ENCODE measurements at places on chromosomes 4 and X.

- peak; percentile 15 for DNase-seq
Measured at GRCh38 chr4:105996845-105997244, 101.6 kb downstream of the NPNT start.

GRCh38 chr4:105196523-105197145 is 50.0 kb downstream of the TET2 start:
- no peak for DNase-seq

DNA sequence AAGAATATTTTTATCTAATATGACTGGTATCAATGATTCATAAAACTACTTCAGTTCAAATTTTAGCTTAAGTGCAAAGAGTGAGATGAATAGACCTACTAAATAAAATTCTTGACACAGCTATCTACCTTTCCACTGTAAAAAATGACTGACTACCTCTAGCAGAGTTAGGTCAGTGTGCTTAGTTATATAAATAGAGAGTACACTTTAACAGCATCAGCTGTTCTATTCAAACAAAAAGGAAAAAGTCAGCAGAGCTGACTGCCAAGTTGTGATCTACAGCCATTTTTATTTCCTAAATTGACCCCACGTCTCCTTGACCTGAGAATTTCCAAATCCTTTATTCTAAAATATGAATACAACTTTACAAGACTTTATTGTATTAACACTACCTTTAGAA is 262.4 kb downstream of the CAMK2D start:
- DNase-seq = no peak

GRCh38 chrX:19243431-19243830 is 100.3 kb upstream of the PDHA1 start:
- DNase-seq = no peak

GRCh38 chrX:149230689-149231088 is 274.4 kb downstream of the IDS start:
- no peak for DNase-seq

DNA sequence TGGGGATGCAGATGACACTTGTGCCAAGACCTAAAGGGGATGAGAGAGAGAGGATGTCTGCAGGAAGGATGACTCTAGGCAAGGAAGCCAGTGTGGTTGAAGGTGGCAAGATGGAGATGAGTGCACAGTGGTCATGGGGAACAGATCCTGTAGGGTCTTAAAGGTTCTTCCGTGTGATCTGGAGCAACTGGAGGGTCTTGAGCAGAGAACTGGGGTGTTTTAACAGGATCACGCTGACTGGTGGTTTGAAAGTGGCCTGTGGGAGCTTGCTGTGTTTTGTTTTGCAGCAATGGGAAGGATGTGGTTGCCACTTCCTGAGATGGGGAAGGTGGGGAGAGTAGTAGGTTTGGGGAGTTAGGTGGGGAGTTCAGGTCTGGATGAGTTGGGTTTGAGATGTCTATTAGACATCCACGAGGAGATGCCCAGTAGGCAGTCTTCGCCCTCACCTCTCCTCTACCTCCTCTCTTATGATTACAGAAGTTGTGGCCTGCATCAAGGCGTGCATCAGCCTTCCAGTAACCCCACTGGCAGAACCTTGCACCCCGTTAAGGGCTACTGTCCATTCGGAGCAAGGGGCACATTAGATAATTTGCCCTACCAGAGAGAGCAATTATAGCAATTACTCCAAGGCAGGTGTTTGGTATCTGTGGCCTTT is 1.4 kb upstream of the STBD1 start:
- DNase-seq = no peak

DNA sequence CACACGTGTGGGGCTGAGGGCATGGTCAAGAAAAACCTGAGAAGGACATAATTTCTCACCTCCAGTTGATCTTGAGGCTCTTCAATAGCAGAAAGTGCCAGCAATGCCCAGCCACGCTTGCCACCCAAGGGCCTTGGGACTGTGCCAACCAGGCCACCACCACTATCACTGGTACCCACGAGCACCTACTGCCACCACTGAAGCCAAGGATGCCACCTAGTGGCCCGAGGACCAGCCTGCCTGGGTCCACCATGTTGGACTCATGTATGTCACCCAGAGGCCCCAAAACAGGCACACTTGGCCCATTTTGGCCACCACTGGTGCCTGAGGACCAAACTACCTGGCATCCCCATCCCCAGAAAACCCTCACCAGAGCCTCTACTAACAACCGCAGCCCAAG is 191.8 kb downstream of the ADAM29 start:
- DNase-seq = no peak

GRCh38 chr4:4334798-4335520 is 44.9 kb downstream of the ZBTB49 start:
- peak; percentile 57 for DNase-seq

DNA sequence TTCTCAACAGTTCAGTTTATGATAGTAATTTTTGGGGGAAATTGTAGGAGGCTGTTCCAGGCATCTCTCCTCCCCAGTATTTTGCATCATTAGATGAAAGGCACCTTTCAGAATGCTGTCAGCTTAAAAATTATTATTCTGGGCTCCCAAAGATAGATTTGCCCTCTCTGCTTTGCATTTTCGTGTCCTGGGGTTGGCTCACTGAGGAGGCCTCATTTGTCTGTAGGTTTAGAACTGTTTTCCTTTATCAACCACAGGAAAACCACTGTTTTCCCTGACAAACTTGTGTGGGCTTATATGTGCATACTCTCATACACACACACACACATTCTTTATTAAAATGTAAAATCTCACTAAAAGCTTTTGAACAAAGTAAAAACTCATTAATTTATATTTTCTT is 197.2 kb upstream of the VCX3A start:
- DNase-seq = no peak

- DNase-seq = no peak
Measured at GRCh38 chr4:106691749-106692148, 323.2 kb upstream of the GIMD1 start.

GRCh38 chrX:11447418-11447817 is 154.2 kb downstream of the AMELX start:
- no peak for DNase-seq

DNA sequence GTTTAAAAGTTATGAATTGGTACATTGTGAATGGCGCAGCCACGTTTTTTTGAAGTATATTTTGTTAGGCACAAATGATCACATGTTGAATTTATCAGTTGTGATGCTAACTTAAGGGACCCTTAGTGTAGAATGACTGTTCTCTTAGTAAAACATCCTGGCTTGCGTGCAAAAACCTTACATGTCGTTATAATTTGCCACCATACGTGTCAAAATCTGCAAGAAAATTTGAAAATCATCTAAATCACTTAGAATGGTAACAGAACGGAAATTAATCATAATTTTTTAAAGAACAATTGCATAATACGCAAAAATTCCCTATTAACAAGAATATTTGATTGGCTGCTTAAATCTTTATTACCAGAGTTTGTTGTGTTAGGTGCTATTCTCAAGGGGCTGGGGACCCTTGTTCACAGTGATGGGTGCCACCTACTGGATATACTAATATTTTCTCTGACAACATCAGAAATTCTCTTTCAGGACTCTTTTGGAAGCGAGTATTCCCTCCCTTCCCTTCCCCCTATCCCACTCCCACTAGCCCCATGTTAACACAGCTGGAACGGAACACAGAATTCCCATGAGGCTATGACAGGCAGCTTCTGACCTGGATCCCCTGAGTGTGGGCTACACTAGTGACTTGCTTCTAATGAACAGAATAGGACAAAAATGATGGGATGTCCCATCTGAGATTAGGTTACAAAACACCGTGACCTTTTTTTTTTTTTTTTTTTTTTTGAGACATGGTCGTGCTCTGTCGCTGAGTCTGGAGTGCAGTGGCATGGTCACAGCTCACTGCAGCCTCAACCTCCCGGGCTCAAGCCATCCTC is 71.8 kb downstream of the SUPT20HL2 start:
- DNase-seq = peak; percentile 66

- DNase-seq = no peak
Measured at GRCh38 chr4:7861440-7861881, 78.2 kb downstream of the AFAP1 start.

DNA sequence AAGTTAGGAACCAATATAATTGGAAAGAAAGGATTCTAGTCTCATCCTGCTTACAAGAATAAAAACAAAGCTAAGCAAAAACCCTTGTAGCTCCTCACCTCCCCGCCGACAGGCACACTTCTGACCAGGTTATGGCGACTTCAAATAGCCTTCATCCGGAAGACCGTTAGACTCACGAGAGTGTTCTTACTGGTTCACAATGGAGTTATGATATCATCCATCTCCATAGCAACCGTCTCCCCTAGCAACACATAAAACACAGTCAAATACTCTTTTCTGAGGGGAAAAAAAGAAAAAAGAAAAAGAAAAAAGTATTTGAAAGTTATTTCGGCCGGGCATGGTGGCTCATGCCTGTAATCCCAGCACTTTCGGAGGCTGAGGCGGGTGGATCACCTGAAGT is at the start of gene IL13RA2:
IL13RA2 (minus strand) TSS at position 162 of the 400 bp plus-strand sequence. CDS start 347 bp downstream, outside the sequence.
- no peak for DNase-seq

DNA sequence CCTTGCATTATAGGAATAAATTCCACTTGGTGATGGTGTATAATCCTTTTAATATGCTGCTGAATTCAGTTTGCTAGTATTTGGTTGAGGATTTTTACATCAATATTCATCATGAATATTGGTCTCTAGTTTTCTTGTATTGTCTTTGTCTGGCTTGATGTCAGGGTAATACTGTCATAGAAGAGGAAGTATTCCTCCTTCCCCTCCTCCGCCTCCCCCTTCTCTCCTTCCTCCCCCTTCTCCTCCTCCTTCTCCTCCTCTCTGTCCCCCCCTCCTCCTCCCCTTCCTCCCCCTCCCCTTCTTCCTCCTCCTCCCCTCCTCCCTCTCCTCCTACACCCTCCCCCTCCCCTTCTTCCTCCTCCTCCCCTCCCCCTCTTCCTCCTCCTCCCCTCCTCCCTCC is 65.8 kb downstream of the RGS12 start:
- no peak for DNase-seq

GRCh38 chr4:742742-743311 is 37.2 kb downstream of the PCGF3 start:
- DNase-seq = peak; percentile 65

DNA sequence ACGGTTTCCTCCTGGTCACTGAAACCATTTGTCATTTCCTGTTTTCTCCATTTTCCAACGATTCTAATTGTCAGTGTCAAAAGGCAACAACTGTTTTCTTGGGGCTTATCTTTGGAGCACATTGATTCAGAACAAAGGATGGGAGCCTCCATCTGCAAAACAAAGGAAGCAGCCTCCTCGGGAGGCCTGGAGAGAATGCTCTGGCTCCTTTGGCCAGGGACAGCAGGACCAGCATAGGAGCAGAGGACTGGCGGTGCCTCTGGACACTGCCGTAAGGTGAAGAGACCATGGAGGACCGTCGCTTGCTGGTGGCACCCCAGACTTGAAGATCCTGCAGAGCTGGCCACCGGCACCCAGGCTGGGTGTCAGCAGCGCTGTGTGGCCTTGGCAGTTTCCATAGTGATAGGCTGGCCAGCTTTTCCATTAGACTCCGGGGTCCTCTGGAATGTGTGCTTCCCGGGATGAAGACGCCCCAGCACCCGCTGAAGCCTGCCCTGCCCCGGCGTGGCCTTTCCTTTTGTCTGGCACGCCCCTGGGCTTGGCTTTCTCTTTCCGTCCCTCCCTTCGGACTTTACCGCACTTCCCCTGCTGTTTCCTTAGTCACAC is 61.1 kb upstream of the MTM1 start:
- DNase-seq = no peak

DNA sequence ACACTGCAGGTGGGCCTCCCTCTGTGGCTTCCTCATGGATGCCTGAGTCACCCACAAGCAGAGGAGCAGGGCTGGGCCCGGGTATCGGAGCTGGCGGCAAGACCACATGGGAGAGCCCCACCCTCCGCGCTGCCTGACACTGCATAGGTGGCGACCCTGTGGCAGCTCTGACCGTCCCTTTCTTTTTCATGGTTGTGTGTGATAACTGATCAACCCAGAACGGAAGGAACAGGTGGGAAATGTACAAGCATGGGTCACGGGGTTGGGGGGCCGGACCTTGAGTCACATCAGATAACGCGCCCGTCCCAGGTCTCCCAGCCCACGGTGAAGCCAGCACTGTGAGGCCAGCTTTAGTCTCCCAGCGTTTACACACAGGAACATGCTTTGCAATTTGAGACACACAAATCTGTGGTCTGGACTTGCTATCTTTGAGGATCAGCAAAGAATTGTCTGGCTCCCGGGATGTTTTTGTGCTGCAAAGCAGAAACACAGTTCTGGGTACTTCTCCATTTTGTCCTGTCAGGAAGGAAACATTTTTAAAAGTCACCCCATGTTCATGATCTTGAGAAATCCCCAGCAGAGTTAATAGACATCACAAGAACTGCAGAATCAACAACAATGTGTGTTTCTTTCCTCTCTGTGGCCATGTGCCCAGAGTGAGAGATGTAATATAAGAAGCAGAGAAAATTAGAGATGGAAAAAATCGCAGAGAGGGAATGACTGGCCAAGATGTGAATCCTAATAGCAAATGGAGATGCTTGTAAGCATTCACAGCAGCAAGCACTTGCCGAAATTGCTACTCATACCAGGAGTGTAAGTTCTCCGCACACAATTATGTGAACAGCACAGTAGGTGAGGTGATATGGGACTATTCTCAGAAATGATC is 70.1 kb upstream of the CBR4 start:
- DNase-seq = no peak

DNA sequence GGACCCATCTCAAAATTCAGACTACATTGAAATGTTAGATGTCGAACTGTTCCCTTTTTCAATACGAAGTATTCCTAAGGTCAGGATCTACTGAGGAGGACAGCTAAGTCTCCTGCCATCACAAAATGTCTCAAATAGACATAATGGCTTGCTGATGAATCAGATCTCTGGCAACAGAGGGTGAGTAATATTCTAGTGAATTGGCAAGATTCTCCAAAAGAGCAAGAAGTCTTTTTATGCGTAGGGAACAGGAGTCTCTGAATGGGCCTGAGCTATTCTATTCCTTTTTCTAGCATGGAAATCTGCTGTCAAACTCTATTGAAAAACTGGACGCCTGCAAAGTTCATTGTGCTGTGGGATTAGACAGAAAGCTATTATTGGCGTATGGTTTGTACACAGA is 145.4 kb downstream of the FNIP2 start:
- DNase-seq = peak; percentile 78

DNA sequence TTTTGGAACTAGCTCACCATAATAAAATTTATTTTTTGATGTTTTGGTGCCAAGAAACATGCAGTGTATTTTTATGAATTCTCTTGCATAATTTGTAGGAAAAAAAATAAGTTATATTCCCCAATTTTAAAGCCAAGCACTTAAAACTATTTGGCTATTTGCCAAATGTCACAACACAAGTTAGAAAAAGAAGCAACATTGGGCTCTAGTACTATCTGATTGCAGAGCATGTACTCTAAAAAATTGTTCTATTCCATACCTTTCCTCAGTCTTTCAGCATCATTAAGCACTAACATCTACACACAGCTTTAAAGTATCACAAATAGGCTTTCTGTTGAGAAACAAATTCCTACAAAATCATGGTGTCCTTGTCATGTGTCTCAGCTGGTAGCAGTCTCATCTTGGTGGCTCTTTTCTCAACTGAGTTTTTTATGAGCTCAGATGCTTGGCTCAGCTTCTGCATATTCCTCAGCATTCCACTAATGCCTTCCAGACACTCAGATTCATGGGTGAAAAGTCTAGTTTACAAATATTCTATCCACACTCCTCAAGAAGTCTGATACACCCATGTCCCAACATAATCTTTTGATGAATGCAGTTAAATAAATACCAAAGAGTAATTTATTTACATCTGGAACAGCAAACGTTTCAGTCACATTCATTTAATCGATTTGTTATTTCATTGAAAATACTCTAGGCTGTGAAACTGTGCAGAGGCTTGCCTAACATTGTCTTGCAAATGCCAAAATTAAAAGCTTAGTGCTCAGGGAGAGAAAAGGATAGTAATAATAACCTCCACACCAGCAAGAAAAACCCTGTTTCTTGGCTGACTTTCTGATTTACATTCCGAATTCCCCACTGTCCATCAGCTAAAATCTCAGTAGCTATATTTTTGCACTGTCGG is 2209.9 kb downstream of the PCDH7 start:
- no peak for DNase-seq

- no peak for DNase-seq
Measured at GRCh38 chrX:108126661-108127060, 35.1 kb downstream of the ATG4A start.
